ENCODE measurements at places on chromosomes 6 and 20.

DNA sequence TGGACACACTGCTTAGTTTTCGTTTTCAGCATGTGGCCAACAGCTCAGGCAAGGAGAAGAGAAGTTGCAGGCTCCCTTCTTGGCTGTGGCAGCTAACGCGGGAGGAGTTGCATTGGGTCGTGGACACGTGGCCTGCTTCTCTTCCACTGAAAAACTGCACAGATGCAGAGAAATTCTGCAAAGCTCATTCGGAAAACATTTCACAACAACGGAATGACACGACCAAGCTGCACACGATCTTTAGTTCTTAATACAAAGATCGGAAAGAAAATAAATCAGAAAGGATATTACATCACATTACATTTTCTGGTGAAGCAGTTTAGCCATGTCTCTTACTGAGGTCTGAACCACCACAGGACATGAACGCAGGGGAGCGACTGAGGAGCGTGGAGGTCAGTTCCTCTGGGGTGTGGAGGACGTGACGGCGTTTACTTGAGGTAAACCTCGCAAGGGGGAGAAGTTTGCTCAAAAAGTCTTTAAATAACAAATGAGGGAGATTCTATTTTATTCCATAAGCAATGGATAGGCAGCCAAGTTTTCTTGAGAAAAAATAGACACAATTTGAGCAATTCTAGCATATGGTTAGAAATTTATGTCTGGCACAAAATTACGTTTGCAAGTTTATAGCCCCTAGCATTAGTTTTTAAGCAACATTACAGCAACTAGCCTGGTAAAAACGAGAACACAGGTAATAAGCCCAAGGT, 178.3 kb downstream of the THBS2 start:
- no peak for DNase-seq

- DNase-seq = no peak
These were observed 95.5 kb downstream of the SNAP91 start for GRCh38 chr6:83613378-83613777.

DNA sequence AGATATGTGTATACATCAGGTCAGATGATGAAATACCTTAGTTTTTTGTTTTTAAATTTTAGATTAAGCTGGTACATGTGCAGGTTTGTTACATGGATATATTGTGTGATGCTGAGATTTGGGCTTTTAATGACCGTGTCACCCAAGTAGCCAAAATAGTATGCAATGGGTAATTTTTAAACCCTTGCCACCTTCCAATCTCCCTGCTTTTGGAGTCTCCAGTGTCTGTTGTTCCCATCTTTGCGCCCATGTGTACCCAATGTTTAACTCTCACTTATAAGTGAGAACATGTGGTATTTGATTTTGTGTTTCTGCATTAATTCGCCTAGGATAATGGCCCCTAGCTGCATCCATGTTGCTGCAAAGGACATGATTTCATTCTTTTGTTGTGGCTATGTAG, 45.8 kb downstream of the TNFAIP3 start:
- no peak for DNase-seq

- no peak for DNase-seq
These were observed 52.2 kb upstream of the TTPAL start for GRCh38 chr20:44423480-44423879.

GRCh38 chr20:11935212-11936154, 17.8 kb downstream of the BTBD3 start:
- DNase-seq = no peak

GRCh38 chr6:166466178-166467122, 83.7 kb upstream of the MPC1 start:
- no peak for DNase-seq

GRCh38 chr20:33005132-33005566, 916 bp upstream of the SUN5 start:
- DNase-seq = peak; percentile 39

DNA sequence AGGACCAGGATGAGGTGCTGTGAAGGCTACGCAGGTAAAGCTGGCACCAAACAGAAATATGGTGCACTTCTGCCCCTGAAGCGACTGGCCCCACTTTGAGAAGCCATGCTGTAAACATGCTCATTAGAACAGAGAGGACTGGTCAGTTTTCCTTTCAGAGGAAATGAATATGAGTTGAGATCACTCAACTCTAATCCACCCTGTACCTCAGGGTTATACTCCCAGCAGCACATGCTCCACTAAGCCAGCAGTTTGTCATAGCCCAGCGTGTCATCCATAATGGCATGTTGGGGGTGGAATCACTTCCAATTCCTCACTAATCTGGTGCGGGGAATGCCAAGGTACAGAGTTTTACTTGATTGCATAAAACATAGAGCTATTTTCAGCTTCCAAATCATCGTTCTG, 98.1 kb downstream of the HIVEP2 start:
- no peak for DNase-seq

DNA sequence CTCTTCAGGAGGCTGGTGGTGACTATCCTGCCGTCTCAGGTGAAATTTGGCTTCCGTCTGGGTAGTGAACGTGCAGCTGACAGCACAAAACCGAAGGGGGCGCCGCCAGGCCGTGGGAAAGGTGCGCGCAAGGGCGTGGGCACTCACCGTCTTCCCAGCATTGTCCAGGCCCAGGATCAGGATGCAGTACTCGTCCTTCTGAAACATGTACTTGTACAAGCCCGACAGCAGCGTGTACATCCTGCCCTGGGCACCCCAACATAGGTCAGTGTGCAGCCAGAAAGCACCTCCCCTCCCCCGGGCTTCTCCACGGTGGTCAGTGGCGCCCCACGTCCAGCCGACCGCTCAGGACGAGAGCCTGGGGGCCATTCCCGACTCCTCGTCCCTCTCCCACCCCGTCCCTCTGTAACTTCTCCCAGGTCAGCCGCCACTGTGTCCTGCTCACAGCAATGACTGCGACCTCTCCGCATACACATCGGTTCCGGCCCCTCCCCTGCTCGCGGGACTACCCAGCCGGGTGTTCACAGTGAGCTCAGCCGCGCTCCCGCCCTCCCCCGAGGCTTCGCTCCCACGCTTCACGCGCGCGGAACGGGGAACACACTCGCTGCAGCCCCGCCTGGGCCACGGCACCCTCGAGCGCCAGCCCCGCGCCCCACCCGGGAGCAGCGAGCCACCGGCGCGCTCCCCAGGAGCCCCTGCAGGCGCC, 771 bp downstream of the ARFRP1 start:
- peak; percentile 65 for DNase-seq

DNA sequence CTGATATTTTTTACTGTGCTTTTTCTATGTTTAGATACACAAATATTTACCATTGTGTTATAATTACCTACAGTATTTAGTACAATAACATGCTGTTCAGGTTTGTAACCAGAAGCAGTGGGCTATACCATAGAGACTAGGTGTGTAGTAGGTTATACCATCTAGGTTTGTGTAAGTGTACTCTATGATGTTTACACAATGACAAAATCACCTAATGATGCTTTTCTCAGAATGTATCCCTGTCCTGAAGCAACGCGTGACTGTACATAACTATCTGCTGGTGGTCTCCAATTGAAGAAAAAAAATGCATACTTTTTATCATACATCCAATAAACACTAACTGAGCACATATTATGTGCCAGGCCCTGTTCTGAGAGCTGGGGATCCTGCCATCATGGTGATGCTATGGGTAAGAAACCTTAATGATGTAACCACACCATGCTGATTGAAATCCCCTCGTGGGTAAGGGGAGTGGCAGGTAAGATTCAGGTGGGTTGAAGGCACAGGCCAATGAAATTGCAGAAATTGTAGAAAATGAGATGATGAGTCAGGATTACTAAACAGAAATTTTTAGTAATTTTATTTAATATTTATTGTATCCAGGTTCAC, 76.8 kb downstream of the FYN start:
- no peak for DNase-seq
